Neural crest cell (in vitro differentiated cells): ENCODE measurements at places on chromosomes 13 and 19. TPM values are rescaled to one million over a fixed set of nuclear protein-coding genes. Genes with fewer than 3 reads are reported as not detected.
A peak's percentile ranks its signal among the peaks of the same experiment; 100 is the strongest.

HPN gene
- 0.26 and 0.27 TPM in 2 replicates for total RNA-seq

KANK3 gene
- total RNA-seq, result 0.66 and 0.77 TPM in 2 replicates

CGB2 gene
- total RNA-seq, result not detected in 2 replicates

ZIK1 gene
- 27.6 and 29.1 TPM in 2 replicates for total RNA-seq

TMEM272 gene
- total RNA-seq, result 0.26 TPM in 1 of 2 replicates, not detected in the other

TPP2 gene
- 62.7 and 65.9 TPM in 2 replicates for total RNA-seq

GPI gene
- 227 and 245 TPM in 2 replicates for total RNA-seq

ZNF575 gene
- total RNA-seq, result 0.57 and 0.72 TPM in 2 replicates

SPTBN4 gene
- 0.40 and 1.1 TPM in 2 replicates for total RNA-seq

TSSK6 gene
- total RNA-seq, result 2.7 and 2.9 TPM in 2 replicates

KLK10 gene
- not detected in 2 replicates for total RNA-seq

CYP4F8 gene
- total RNA-seq, result not detected in 2 replicates

TNFSF11 gene
- total RNA-seq, result not detected in 2 replicates

GRCh38 chr13:113815151-113816058, 48.5 kb downstream of the GAS6 start:
- DNase-seq, result no peak

GRCh38 chr13:91896547-91896946, 498.1 kb downstream of the GPC5 start:
- DNase-seq, result no peak

DNA sequence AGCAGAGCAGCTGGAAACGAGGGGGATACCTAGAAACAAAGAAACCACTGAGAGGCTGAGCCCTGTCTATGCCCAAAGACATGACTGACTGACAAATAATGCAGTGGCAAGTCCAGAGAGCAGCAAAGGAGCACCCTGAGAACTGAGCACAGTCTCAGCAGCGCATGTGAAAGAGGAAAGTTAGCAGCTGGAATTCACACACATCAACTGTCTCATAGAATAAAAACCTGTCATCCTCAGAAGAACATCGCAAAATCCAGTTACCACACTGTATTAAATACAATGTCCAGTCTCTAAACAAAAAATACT, 24.1 kb upstream of the DLEU7 start:
- DNase-seq, result no peak

GRCh38 chr19:52297601-52298364, 814 bp downstream of the ZNF480 start:
- DNase-seq, result no peak

GRCh38 chr13:109408591-109409382, 377.6 kb downstream of the IRS2 start:
- DNase-seq, result no peak

DNA sequence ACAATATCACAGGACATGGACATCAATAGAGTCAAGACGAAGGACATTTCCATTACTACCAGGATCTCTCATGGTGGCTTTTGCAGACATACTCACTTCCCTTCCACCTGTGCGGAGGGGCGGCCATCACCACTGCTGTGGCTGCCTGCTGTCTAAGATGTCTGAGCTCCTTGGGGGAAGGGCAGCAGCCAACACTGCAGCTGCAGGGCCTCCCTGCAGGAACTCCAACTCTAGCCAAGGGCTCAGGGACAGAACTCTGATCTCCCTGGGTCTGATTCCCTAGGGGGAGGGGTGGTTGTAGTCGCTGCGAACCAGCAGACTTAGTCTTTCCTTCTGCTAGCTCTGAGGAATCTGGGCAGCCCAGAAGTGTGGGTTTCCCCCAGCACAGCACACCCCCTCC, 78.9 kb upstream of the ANKRD10 start:
- DNase-seq, result no peak

DNA sequence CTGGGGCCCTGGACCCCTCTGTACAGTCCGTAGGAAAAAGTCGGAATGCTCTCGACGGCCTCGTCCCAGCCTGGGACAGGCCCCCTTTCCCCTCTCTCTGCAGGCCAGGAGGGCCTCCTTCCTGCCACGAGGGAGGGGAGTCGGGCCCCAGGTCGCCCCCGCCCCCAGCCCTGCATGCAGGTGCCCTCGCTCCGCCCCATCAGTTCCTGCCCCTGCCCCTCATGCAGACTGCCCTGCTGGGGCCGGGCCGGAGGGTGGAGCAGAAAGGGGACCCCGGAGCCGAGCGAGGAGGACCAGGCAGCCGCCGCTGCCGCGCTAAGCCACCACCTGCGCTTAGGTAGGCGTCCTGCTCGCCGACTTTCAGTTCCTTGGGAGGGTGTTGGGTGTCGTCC, 7.3 kb downstream of the LYL1 start:
- DNase-seq, result no peak

GRCh38 chr13:113589251-113589960, 4.9 kb downstream of the TFDP1 start:
- DNase-seq, result no peak

- no peak for DNase-seq
Observed at GRCh38 chr19:4337906-4338440, 654 bp downstream of the STAP2 start.

- no peak for DNase-seq
Observed at GRCh38 chr13:57748096-57748495, 116.6 kb downstream of the PCDH17 start.

DNA sequence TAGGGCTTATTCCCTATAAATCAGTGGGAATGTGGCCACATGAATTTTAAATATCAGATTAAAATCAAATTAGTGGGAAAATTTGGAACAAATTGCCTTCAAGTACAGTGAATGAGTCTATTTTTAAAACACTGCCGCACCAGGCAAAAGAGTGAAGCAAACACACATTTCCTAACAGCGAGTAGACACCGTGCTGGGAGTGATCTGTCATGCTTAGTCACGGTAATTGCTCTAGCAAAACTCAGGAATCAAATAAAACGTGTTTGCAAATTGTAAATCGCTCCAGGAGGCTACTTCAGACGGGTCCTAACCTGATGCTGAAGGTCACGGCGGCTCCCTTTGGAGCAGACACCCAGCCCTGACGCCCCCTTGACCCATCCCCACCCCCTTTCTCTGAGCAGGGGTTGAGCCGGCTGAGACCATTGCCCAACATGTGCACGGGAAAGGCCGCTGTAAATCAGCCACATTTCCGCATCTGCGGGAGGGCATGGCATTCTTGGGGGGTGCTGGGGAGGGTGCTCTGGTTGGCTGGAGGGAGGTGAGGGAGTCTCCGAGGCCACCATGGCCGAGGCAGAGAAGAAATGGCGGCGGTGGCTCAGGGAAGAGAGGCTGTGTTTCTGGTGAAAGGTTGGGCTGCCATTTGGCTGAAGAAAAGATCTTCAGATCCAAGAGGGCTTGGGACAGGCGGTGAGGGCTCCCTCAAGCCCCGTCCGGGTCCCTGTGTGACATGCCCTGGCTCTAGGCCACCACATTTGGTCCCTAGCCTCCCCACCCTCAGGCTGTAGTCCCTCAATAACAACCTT, 8.9 kb downstream of the CEBPA start:
- DNase-seq, result no peak

- no peak for DNase-seq
Observed at GRCh38 chr13:105567951-105568525, 967.4 kb downstream of the EFNB2 start.

GRCh38 chr13:73987618-73988017, 146.6 kb downstream of the KLF12 start:
- DNase-seq, result no peak

- DNase-seq, result no peak
Observed at GRCh38 chr19:35355791-35356460, 2.3 kb upstream of the FFAR3 start.

DNA sequence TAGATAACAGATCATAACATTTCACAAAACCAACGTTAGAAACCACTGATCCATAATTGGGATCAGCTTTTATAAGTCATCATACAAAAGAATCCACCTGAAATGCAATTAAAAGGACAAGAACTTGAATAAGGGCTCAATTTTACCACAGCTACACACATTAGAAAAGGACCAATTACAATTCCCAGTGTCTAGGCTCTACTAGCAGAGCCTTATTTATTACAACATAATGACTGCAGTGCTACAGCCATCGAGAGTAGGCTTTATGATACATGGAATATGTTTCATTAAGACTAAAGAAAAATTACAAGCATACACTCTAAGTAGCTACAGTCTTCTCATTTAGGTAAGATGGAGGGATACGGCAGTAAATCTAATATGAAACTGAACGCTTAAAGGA, 2.9 kb downstream of the RBM26 start:
- DNase-seq, result no peak

GRCh38 chr13:31945202-31945961, 86.2 kb upstream of the FRY start:
- no peak for DNase-seq

DNA sequence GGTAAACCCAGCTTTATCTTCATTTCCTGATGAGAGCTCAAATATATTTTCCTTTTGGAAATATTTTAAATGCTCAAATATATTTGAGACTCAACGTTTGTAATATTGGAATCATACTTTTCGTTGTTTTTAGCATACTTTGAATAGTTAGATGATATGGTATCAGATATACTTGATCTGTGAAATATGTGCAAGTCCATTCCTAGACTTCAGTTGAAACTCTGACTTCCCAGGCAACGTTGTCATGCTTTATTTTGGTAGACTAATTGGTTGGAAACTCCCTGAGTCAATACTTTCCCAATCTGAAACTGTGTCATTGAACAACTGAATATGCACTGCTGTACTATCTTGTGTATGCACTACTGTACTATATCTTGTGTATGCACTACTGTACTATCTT, 378.5 kb downstream of the MYO16 start:
- no peak for DNase-seq

GRCh38 chr19:45887200-45887710, 1.3 kb upstream of the IRF2BP1 start:
- no peak for DNase-seq

DNA sequence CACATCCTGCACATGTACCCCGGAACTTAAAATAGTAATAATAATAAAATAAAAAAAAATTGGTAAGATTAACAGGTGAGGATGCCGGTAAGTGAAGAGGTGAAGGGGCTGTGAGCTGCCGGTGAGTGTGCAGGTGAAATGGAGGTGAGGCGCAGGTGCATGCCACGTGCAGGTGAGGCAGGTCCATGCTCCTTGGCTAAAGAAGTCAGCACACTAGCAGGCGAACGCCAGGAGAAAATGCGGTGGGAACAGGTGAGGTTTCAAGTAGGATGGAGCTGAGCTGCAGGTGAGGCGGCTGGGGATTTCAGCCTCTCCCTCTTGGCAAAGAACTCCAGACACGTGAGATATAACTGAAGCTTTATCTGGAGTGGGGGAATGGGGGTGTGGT, 7.5 kb upstream of the TNFSF14 start:
- DNase-seq, result no peak

DNA sequence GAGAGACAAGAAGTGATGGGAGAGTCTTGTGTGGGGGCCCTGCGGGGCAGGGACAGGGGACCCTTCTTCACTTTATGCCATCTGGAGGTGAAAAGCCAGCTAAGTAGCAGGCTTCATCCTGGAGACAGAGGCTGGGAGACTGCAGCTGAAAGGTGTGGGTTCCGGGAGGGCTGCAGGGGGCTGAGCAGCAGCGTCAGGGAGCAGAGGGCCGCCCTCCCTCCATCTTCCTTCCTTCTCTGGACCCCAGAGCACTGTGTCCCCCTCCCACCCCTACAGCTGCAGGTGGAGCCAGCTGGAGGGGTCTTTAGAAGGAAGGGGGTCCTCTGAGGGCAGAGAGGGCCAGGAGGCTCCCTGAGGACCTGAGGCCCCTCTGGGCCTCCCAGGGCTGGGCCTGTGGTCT, 96.6 kb downstream of the WTIP start:
- no peak for DNase-seq

- no peak for DNase-seq
Observed at GRCh38 chr13:109146912-109147647, 517.7 kb downstream of the MYO16 start.

DNA sequence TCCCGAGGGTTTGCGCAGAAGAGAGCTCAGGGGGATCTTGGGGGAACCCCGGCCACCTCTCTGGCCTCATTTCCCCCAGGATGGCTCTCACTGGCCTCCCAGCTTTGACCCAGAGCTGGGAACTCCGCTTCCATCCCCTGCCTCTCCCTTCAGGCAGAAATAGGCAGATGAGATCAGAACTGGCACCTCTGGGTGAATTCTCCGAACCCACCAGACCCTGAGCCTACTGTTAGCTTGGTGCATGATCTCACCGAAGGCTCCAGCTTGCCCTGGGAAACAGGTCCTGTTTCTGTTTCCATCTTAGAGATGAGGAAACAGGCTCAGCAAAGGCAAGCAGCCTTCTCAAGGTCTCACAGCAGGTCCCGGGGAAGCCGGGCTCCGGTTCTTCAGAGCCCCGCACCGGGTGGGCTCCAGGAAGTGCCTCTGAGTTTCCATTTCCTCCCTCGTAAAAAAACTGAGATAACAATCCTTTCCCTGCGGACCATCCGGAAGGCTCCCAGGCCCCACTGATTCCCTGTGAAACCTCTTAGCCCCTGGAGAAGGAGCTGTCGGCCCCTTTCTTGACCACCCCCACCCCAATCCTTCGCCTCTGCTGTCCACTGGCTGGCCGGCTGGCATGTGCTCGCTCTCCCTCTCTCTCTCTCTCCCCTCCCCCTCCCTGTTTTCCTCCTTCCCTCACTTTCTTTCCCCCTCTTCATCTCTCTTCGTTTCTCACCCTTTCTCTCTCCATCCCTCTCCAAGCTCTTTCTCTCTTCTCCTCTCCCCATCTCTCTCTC, 2.1 kb downstream of the NECTIN2 start:
- peak; percentile 12 for DNase-seq
